T1000 (cell line): ENCODE measurements at places on chromosomes 7 and 10.

GRCh38 chr10:35927990-35928488 lies 285.9 kb upstream of the FZD8 start:
- no peak for DNase-seq

GRCh38 chr10:116272440-116273283 lies at the start of gene GFRA1:
GFRA1 (minus strand) TSS chr10:116273206; CDS start chr10:116272029, 1,177 bp downstream.
- DNase-seq, result peak; percentile 54

GRCh38 chr10:58453105-58453504 lies 59.6 kb upstream of the BICC1 start:
- DNase-seq, result no peak

- DNase-seq, result no peak
Observed at GRCh38 chr7:12731775-12732174, 44.3 kb downstream of the ARL4A start.

- peak; percentile 44 for DNase-seq
Observed at GRCh38 chr10:62637249-62638061, 167.1 kb upstream of the ADO start.

- DNase-seq, result no peak
Observed at GRCh38 chr10:10138685-10139084, 879.0 kb upstream of the CELF2 start.

DNA sequence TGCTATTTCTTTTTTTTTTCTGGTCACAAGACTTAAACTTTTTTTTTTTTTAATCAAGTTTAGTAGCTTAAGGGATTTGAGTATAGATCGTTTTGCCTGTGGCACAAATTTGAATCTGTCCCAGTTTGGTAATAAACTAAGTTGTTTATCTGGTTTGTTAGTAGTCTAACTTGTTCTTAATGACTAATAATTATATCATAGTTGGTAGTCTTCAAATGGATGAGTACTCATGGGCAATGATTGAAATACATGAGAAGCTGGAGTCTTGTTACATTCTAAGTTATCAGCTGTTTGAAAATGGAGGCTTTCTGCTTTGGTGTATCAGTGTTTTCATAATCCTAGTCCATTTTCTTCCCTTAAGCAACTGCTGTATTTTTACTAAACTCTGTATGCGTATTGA lies 12.3 kb downstream of the BTAF1 start:
- DNase-seq, result no peak

DNA sequence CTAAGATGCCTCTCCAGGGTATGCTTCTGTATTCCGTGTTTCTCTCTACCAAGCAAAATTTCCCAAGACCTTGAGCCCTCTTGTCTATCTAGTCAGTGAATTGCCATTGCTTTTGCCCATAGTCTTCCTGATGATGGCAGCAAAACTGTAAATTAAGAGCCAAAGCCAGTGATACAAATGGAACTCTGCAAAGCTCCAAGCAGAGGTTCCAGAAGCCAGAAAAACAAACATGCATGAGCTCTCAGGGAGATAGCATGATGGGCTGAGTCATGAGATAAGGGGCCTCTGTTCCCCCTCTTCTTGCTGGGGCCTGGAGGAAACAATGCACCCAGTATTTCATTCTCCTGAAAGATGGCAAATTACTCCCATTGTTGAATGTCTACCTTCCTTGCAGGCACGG lies 24.7 kb downstream of the LSMEM1 start:
- DNase-seq, result no peak

- no peak for DNase-seq
Observed at GRCh38 chr10:132643709-132644526, 106.3 kb downstream of the INPP5A start.

GRCh38 chr7:152202056-152202455 lies 176.6 kb downstream of the GALNT11 start:
- DNase-seq, result no peak

DNA sequence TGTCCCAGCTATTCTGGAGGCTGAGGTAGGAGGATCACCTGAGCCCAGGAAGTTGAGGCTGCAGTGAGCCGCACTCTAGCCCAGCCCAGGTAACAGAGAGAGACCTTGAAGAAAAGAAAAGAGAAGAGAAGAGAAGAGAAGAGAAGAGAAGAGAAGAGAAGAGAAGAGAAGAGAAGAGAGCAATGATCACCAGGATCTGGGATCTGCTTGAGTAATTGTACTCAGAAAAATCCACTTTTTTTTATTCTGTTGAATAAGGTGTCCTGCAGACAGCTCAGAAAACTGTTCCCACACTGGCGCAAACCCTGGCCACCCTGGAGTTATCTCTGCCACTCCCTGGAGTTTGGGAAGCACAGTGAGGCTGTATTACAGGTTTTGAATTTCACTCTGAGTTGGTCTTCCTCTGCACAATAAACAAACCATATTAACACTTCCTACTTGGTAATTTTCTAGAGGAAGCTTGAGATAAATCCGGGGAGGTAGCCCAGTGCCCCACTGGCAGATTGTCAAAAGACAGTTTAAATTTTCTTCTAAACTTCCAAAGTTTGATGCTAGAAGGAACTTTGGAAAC lies 9.6 kb upstream of the OAT start:
- no peak for DNase-seq

GRCh38 chr7:43572516-43573049 lies 10.3 kb upstream of the STK17A start:
- peak; percentile 54 for DNase-seq

GRCh38 chr7:27198871-27199801 lies 755 bp downstream of the HOXA13 start:
- peak; percentile 19 for DNase-seq

DNA sequence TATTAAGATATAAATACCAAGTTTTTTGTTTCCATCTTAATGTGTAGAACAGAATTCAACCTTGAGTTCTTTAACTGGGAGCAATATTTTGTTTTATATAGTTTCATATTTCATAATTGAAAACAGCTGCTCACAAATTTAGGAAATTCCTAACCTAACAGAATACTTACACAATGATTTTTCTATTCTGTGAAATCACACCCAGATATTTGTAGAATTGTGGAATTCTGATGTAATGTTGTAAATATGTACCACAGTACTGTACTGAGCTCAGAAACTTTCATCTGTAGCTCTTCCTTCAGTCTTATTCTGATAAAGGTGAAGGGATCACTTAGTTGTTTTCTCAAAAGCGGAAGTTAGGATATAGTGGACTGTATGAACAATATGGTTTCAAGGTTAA lies 143.4 kb upstream of the GLI3 start:
- DNase-seq, result no peak

GRCh38 chr10:86366902-86367151 lies 232 bp upstream of the GRID1 start:
- DNase-seq, result no peak

- peak; percentile 26 for DNase-seq
Observed at GRCh38 chr10:103709341-103709920, 145.9 kb downstream of the SH3PXD2A start.

DNA sequence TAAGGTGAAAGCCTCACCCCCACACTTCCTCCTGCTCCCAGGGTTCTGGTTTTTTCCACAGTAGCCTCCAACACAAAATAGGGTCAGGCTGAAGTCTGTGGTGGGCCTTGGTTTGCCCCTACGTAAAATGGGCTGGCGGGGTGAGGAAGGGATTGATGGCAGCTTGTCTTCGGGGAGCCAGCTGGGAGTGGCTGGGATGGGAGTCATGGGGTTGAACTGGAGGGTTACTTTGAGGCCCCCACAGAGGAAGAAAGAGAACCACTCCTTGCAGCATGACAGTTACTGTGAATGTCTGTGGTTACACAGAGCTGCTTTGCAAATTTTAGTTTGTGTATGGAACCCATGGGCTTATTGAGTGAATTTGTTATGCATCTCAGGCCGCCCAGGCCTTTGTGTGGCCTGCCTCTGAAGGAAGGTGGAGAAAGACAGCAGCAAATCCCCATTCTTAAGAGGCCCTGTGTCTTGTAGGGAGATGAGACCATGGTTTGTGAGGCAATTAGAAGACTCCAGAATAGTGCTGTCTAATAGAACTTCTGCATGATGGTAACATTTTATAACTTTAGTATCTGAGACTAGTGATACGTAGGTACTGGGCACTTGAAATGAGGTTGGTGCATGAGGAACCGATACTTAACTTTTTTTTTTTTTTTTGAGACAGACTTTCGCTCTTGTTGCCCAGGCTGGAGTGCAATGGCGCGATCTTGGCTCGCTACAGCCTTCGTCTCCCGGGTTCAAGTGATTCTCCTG lies 8.1 kb downstream of the TRIM8 start:
- no peak for DNase-seq

DNA sequence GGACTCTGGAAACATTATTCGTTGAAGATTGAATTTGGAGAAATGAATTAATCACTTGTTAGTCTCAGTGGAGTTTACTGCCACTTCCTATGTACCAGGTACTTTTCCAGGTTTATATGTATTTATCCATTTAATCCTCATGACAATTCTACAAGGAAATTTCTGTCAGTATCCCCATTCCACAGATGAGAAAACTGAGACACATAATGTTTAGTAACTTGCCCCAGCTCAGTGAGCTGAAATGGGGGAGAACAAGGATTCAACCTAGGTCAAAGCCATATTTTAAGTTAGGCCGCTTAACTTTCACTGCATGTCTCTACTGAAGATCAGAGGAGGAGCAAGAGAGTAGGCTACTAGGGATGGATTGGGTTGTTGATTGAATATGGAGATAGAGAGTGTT lies 4.6 kb upstream of the SCIN start:
- DNase-seq, result no peak

GRCh38 chr10:5147255-5147980 lies 37.5 kb downstream of the AKR1C8 start:
- DNase-seq, result no peak

DNA sequence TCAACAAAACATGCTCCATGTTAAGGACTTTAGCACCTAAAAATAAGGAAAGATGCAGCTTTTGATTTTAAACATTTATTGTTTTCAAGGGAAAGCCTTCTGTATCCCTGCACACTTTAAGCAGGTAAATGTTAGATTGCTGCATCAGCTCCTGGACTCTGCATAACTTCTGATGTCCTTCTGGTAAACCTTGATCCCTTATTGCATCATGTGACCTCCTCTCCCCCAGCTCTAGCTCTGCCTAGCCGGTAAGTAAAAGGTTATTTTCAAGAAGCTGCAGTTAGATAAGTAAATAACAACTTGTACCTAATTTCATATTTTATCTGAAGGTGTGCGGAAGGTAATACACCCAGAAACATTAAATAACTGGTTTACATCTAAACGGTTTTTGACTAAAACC lies 37.5 kb downstream of the PDK4 start:
- DNase-seq, result no peak

DNA sequence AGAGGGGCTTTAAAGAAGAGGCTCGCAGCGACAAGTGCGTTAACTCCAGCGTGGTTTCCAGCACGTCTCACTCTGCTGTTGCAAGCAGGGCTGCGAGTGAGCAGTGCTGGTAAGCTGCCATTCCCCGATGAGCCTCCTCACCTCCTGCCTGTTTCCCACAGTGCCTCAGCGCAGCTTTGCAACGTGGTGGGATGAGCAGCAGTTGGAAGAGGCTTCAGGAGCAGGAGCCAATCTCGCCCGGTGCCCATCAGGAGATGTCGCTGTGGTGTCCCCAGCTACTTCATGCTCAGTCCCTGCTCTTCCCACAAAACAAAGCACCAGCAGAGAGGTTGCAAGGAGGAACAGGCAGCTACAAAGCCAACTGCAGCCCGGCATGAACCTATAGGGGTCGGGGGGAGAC lies 2.4 kb upstream of the ADARB2 start:
- DNase-seq, result no peak

DNA sequence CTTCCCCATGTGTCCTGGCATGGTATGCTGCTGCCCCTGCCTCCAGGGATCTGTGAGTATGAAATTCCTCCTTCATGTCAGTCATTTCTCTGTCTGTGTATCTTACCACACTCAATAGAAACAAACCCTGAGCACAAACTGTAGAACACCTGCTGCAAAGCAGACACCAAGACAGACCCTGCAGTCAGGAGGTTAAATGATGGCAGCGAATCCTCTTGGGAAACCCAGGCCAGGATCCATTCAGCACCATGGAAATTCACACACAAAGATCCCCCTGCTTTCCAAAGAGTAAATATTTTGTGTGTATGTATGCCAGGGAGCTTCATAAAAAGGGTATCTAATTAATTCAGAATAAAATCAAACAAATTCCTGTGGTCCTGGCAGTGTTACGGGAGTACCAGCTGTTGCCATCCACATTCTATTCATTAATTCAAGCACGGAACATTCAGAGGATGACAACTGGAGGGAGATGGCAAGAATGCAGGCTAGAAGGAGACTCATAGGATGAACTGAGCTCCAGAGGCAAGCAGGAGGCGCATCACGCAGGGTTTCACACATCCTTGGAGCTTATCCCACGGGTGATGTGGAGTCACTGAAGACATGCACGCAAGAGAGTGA lies 14.8 kb downstream of the ITIH5 start:
- DNase-seq, result no peak

GRCh38 chr10:121078672-121079102 lies 227.5 kb downstream of the WDR11 start:
- DNase-seq, result no peak

DNA sequence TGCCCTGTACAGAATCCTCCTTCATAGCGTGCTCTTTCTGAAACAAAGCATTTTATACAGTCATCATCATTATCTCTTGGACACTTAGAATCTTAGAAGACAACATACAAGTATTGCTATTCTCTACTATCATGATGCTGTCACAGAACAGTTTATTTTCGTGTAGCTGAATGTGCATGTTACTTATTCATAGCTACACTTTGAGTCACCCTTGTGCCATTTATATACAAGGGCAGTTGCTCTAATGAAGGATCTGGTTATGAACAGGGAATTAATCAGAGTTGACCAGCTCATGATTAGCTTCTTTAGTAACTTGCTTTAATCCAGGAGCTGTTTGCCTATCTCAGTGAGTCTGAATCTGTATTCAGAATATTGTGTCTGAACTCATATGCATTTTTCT lies 11.2 kb downstream of the CASP2 start:
- no peak for DNase-seq

DNA sequence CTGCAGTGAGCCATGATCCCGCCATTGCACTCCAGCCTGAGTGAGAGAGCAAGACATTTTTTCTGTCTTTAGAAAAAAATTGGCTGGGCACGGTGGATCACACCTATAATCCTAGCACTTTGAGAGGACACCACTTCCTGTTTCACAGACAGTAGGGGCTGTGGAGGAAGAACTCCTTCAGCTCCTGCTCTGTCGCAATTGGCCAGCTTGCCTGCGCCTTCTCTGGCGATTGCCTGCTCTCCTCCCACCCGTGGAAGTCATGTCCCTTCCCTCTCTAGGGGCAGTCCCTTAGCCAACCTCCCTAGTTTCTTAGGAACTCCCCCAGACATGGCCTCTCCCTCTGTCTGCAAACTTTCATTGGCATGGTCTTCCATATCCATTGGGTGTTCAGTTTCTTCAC lies 8.7 kb downstream of the PDSS1 start:
- DNase-seq, result no peak

GRCh38 chr10:9596368-9596920 lies 1421.2 kb upstream of the CELF2 start:
- DNase-seq, result no peak

DNA sequence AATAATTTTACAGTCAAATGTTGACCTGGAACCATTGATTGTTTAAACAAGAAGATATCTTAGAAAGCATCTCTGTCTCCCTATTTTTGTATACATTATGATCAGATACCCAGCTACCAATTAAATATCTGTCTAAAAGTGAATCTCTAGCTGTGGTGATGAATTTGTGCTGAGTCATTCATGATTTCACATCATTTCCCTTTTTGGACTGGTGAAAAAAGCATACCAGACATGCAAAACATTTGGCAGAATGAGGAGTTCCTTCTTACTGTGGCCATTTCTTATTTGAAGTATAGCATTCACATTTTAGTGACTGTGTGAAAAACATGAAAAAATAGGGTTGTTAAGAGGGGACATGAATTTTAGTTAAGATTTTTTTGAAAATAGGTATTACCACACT lies 98.0 kb upstream of the GATA3 start:
- no peak for DNase-seq

GRCh38 chr7:48087349-48087748 lies 1.7 kb upstream of the UPP1 start:
- no peak for DNase-seq
